Brain microvascular endothelial cell (primary cell): ENCODE measurements at places on chromosomes 2 and 18.

- DNase-seq: no peak
These were observed 215.8 kb downstream of the FSIP2 start for GRCh38 chr2:185954389-185954788.

GRCh38 chr2:238141541-238142318 is 3.3 kb downstream of the KLHL30 start:
- no peak for DNase-seq

GRCh38 chr2:287471-287885 is 413 bp downstream of the ALKAL2 start:
- DNase-seq: no peak

DNA sequence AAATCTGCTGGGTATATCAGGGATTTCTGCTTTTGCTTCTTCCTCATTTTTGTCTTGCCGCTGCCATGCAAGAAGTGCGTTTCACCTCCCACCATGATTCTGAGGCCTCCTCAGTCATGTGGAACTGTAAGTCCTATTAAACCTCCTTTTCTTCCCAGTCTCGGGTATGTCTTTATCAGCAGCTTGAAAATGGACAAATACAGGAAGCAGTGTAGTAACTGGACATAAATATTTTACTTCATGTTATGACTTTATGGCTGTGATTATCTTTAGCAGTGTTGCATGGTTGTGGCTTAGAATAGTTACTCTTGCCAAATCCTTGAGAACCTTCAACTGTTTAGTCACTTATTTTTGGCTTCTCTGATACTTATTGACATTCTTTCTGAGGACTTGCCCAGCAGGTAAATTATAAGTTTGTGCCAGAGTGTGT is 66.2 kb upstream of the DLX2 start:
- DNase-seq: no peak

- no peak for DNase-seq
These were observed 253.1 kb downstream of the CDCA7 start for GRCh38 chr2:173607606-173608311.

DNA sequence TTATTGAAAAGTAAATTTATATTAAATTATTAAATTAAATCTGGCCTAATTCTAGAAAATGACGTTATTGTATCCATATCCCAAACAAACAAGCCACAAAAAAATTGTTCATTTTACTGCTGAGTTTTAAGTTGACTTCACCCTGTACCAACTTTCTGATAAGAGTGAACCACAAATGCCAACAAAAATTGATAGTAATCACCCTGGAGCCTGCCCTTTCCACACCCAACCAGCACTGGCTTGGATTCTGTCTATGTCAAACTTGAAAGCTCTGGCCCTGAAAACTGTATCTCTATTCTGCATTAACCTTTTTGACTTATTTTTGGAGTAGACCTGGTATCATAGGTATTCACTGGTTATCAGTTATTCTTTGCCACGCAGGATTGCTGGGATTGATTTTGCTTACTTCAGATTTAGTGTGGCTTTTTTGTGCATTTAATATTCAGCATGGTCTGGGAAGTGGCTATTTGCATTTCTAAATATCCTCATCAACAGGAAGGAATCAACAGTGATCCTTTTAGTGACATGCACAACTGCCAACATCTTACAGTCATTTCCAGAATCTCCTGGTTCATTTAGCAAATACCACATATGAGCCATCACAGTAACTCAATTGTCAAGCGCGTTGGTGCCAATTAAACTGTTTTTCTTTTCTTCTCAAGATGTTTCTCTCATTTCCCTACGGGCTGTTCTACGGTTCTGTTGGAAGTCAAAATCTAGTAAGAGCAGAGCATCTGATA is 11.4 kb upstream of the SRBD1 start:
- DNase-seq: no peak

- DNase-seq: no peak
These were observed 254.6 kb upstream of the SPRED2 start for GRCh38 chr2:65686928-65687521.

DNA sequence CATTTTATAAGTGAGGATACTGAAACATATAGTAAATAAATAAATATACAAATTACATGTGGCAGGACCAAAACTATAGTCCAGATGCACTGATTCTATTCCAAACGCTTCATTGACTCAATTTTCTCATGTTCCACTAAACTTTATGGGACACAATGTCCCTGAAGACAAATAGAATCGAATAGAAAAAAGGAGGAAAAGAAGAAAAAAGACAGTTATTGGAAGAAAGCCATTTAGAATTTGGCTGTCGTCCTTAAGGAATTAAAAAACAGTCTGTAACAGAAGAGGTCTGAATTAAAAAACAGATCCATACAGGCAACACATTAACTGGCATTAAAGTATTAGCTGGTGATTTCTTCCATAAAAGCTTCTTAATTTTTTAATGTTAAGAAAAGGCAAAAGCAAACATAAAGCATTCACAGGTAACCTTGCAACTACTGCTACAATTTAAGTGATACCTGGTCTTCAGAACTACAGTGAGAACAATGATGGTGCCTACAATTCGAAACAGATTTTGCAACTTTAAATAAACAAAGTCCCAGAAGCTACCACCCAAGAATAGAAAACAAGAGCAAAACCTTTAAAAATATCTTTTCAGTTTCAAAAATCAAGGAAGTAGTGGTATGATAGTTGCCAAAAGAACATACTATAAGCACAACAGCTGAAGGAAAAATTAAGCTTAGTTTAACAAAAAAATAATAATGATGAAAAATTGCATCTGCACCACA is 17.4 kb upstream of the CHAC2 start:
- no peak for DNase-seq

DNA sequence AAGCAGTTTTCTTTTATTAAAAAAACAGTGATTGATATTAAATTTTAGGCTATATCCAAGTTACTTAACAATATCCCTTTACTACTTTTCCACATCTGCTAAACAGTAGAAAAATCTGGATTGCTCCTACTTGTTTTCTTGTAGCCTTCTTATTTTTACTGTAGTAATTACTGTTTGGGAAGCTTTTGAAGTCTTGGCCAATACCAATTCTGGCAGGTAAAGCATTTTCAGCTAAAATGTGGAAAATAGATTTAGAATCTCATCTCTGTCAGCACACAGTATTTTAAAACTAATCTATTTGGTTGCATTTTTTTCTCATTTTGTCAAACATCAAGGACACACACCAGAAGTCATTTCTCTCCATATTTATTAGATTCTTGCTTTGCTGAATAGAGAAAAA is 1485.7 kb upstream of the PIK3C3 start:
- no peak for DNase-seq

- no peak for DNase-seq
These were observed 48.7 kb upstream of the CD226 start for GRCh38 chr18:69996417-69996816.

- no peak for DNase-seq
These were observed 189.2 kb downstream of the FAM210A start for GRCh38 chr18:13537022-13537780.

- no peak for DNase-seq
These were observed 400.3 kb downstream of the MTX2 start for GRCh38 chr2:176669398-176670174.

- no peak for DNase-seq
These were observed 757.2 kb downstream of the GALR1 start for GRCh38 chr18:78006774-78007260.

DNA sequence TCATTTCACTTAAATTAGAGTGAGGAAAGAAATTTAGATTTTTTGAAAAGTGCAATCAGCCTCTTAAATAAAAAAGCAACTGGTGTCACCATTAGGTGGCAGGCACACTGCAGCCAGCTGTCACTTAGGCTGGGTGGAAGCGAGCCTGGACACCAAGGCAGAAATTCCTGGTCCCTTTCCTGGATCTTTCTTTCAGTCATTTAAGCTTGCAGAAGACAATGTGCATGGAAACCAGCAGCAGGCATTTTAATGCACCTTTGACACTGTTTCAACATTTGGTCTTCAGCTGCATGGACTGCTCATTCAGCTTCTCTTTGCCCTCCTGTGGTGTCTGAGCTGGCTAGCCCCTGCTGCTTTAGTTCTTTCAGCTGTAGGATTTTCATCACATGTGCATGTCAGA is 61.0 kb downstream of the AQP4 start:
- DNase-seq: no peak

DNA sequence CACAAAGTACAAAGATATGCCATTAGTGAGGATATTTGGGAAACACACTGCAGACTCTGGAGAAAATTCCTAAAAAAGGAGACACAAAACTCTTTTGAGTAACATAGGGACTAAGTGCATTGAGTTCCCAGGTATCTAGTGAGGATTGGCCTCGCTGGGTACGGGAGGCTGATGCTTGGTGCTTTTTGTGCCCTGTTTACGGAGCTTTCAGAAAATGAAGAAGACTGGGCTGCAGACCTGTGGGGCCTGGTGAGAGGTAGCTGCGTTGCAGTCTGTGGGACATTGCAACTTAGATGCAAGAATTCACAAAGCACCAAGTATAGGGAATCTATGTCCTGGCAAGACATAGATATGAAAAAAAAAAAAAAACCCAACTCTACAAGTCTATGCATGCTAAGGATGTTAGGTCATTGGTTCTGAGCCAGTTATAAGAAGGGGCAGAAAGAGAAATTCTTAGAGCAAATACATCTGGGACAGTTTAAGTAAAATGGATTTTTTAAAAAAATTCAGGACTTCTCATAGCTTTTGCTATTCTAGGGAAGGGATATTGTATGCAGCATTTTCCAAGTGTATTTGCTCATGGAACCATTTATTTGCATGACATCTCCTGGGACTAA is 156.0 kb downstream of the SLC4A3 start:
- no peak for DNase-seq

- DNase-seq: no peak
These were observed 46.6 kb upstream of the EHBP1 start for GRCh38 chr2:62658891-62659290.

- DNase-seq: peak; percentile 84
These were observed 46.6 kb downstream of the PRKRA start for GRCh38 chr2:178404368-178404767.

DNA sequence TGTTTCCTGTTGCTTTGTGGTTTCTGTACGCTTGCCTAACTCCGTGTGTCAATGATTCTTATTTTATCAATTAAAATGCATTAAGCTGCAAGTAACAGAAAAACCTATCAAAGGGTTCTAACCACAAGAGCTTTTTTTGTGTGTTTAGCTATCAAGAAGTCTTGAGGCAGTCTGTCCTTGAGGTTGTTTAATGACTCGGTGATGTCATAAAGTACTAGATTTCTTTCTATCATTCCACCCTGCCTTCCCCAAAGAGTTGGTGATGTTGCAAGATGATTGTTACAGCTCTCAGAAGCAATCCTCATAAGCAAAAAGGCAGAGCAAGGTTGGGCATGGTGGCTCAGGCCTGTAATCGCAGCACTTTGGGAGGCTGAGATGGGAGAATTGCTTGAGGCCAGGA is 51.9 kb upstream of the SPTBN1 start:
- DNase-seq: no peak

- no peak for DNase-seq
These were observed 156.5 kb downstream of the ARL6IP6 start for GRCh38 chr2:152874955-152875354.

DNA sequence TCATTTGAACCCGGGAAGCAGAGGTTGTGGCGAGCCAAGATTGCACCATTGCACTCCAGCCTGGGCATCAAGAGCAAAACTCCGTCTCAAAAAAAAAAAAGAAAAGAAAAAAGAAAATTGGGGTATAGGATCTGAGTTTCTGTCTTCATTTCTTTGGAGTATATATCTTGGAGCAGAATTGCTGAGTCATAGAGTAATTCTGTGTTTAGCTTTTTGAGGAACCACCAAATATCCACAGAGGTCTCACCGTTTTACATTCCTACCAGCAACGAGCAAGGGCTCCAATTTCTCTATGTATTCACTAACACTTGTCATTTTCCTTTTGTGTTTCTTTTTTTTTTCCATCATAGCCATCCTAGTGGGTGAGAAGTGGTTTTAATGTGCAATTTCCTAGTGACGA is 87.6 kb upstream of the TEX51 start:
- DNase-seq: no peak
